ENCODE measurements at places on chromosomes 6 and 20.

DNA sequence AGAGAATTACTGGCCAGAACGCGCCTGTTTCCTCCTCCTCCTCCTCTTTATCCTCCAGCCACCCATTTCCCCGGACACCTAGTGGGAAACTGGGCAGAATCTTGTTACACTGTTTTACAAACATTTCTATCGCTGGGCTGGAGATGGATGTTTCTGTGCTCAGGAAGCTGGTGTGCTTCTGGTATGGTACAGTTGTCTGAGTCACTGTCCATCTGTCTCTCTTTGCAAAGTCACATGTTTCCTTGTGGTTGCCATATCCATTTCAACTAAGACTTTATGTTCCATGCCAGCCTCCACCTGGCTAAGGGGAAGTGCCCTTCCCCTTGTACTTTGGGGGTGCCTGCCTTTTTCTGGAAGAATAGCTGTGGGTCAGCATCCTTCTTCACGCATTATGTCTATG lies 52.9 kb upstream of the SLC22A16 start:
- no peak for DNase-seq

DNA sequence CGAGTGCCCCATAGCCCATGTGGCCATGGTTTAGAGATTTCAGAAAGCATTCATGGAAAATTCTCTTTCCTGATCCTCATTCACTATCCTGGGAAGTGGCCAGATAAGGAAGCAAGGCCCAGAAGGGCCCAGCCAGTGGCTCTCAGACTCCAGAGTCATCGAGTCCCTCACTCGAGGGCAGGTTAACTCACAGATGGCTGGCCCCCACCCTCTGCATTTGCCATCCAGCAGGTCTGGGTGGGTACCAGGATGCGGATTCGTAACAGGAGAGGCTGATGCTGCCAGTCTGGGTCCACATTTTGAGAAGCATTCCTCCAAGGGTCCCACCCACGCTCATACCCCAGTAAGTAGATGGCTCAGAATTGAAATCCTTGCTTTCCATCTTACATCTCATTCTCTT lies 3.8 kb upstream of the SSTR4 start:
- no peak for DNase-seq

- DNase-seq = no peak
Observed at GRCh38 chr6:150099546-150099945, 30.6 kb upstream of the ULBP3 start.

DNA sequence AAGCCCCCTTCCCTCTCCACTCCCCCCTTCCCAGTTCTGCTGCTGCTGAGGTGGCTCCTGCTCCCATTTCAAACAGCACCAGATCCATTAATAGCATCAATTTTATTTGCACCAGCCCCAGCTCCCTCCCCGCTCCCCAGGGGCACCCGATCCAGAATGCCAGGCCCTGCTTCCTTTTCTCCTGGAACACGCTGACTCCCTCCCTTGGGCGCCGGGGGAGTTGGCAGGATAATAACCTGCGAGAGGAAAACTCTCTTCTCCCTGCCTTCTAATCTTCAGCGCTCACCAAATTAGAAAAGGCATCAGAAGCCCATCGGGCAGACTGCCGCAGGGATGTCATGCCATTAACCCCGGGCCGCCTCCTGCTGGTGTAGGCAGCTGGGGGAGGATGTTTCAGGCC lies 77.8 kb downstream of the NCR2 start:
- DNase-seq = no peak

DNA sequence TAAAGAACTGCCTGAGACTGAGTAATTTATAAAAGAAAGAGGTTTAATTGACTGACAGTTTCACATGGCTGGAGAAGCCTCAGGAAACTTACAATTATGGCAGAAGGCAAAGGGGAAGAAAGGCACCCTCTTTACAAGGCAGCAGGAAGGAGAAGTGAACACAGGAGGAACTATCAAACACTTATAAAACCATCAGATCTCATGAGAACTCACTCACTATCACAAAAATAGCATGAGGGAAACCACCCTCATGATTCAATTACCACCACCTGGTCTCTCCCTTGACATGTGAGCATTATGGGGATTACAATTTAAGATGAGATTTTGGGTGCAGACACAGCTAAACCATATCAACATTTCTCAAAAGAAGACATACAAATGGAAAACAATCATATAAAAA lies 266.3 kb downstream of the EPM2A start:
- no peak for DNase-seq

DNA sequence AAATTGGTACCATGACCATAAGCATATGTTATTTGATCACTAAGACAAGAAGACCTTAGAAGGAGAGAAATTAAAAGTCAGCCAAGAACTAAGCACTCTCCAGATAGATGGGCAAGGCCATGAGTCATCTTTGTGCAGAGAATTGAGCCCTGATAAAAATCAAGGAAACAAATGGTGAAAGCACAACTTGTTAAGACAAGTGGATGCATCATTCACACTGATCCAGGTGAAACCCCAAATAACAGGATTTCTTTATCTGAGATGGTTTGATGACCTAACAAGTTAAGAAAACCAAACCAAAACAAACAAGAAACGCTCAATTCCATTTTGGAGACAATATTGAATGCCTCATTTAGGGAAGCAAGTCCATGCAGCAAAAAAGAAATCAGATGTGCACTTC lies 121.6 kb downstream of the ADAT2 start:
- no peak for DNase-seq

GRCh38 chr20:21609221-21609620 lies 95.4 kb upstream of the NKX2-2 start:
- DNase-seq = no peak

GRCh38 chr20:60060006-60060557 lies 101.9 kb downstream of the CDH26 start:
- DNase-seq = no peak

All from NCI-H1436 (cell line).